ENCODE measurements at places on chromosomes 5 and 9.

DNA sequence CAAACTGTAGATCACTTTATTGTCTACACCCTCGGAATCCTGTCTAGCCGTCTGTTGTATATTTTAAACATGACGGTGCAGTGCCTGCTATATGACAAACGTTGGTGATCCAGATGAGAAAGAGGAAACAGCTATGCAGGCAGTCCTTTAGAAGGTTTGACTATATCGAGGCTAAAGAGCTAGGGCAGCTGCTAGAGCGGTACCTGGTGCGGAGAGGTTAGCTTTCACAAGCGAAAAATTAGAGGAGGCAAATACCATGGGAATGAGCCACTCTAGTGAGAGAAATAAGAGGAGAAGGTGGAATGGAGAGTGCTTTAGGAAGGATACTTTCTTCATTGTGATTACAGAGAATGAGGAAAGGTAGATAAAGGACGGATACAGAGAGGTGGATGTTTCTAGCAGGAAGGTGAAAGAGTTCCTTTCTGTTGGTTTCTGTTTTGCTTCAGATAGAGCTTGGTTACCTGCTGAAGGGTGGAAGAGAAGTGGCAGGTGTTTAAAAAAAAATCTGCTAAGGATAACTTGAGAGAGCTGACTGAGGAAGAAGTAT, 959 bp upstream of the FBXL17 start:
- peak; percentile 71 for DNase-seq

- DNase-seq = no peak
Observed at GRCh38 chr9:15977438-15977837, 424.6 kb downstream of the CCDC171 start.

DNA sequence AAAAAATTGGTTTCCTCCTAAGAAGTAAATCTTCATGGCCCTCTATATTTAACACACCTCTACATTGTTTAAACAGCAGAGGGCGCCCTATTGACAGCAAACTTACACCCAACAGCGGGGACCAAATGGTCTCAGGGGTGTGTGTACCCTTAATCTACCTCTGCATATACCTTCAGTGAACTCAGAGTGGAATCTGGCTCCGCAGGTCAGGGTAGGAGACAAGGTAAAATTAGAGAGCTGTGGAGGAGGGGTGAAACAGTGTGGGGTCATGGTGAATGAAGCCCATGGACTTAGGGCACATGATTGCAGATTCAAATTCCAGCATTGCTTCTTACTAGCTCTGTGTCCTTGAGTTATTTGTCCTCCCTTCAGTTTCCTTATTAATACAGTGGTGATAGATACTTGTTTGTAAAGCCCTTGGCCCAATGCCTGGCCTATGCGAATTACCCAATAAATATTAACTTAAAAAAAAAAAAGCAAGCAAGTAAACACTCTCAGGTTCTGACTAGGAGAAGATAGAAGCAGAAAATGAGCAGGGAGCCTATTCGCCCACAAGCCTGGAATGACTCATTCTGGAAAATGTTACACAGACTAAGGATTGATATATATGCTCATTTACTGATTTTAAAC, 122.9 kb downstream of the CAVIN4 start:
- peak; percentile 44 for DNase-seq

DNA sequence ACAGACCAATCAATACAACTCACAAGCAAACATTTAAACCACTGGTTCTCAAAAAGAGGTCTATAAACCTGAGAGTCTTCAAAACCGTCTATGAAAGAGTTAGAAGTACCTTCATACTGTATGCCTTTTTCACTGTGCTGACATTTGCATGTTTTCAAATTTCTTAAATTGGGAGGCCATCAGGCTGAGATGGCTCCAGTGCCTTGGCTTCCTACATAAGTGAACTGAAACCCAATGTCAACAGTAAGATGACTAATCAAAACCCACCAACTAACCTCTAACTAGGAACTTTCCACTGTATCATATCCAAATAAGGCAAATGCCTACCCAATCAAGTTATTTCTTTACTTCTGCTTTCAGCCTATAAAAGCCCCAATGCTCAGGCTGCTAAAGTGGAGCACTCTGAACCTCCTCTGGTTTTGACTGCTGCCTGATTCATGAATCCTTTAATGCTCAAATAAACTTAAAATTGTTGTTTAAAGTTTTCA, 35.1 kb downstream of the FAM13B start:
- no peak for DNase-seq

GRCh38 chr5:40402007-40402364, 277.7 kb upstream of the PTGER4 start:
- no peak for DNase-seq

- no peak for DNase-seq
Observed at GRCh38 chr5:59125011-59125961, 542.4 kb downstream of the RAB3C start.

DNA sequence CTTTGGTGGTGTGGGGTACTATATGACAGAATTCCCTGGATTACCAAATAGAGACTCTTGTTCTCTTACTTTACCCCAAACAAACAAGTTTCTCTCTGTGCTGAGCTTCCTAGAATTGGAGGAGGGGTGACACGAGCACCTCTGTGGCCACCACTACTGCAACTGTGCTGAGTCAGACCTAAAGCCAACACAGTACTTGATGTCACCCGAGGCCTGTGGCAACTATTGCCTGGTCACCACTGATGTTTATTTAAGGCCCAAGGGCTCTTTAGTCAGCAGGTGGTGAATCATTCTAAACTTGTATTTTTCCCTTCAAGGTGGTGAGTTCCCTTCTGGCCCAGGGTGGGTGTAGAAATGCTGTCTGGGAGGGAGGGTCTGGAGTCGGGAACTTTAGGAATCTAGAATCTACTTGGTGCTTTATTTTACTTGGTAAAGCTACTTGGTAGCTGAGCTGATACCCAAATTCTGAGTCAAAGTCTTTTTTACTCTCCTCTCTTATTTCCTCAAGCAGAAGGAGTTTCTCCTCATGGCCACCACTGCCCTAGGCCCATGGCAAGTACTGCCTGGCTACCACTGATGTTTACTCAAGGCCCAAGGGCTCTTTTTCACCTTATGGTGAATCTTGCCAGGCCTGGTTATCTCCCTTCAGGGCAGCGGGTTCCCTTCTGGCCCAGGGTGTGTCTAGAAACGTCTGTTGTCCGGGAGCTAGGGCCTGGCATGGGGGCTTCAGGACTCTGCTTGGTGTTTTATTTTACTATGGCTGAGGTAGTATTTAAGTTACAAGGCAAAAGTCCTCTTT, 9.8 kb downstream of the LURAP1L start:
- DNase-seq = peak; percentile 12

DNA sequence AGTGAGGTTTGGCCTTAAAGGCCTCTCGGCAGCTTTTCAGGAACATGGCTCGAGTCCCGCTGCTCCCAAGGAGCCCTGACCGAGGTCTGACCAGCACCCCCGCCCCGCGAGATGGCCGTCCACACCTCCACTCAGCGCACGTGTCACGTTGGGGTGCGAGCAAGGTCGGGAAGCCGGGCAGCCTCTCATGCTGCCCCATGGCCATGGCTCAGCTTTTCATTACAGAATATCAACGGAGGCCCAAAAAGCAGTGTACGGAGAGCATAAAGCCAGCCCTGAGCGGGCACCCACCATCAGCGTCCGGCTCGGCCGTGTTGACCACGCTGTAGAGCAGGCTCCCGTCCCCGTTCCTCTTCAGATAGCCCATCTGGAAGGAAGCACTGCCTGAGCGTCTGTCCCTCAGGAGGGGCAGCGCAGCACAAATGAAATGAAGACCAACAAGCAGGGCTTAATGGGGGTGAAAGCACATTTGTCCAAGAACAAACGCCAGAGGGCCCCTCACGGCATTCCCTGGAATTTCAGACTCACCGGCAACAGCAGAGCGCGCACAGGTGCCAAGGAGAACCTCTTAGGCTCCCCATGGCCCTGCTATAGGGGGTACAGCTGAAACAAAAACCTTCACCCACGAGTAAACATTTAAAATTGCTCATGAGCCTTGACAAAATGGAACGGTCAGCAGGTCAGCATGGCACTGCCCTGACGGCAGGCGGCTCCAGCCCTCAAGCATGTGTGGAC, 11.6 kb downstream of the BRD9 start:
- no peak for DNase-seq

- DNase-seq = peak; percentile 4
Observed at GRCh38 chr9:6106711-6107339, 91.4 kb upstream of the RANBP6 start.

GRCh38 chr5:9658706-9659105, 28.6 kb upstream of the TAS2R1 start:
- DNase-seq = no peak

GRCh38 chr5:81779125-81779915, 28.4 kb upstream of the SSBP2 start:
- DNase-seq = peak; percentile 86

DNA sequence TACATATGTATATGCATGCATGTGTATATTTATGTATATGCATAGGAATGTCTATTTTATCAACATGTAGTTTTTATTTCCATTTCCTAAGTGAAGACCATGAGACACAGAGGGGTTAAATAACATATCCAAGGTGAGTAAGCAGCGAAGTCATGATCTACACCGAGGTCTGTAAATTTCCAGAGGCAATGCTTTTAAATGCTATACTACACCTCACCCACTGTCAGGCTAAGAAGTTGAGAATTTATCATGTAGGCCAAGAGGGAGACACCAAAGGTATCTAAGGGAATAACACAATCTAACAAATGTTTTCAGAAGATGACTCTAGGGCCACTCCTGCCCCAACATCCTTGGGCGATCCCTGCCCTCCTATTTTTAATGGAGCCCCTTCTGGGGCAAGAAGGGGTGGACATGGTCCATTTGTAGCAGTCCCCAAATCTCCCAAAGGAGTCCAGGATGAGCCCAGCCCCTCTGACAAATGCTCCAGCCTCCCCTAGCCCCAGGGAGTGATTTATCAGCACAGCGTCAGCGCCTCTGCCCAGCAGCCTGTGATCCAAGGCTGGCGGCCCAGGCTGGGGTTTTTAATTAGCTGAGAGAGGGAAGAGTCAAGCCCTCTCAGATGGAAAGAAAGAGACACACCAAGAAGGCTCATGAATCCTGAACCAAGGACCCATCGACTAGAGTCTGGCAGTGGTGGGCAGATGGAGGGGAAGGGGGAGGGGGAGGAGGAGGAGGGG, 339.9 kb downstream of the ASTN2 start:
- DNase-seq = no peak

DNA sequence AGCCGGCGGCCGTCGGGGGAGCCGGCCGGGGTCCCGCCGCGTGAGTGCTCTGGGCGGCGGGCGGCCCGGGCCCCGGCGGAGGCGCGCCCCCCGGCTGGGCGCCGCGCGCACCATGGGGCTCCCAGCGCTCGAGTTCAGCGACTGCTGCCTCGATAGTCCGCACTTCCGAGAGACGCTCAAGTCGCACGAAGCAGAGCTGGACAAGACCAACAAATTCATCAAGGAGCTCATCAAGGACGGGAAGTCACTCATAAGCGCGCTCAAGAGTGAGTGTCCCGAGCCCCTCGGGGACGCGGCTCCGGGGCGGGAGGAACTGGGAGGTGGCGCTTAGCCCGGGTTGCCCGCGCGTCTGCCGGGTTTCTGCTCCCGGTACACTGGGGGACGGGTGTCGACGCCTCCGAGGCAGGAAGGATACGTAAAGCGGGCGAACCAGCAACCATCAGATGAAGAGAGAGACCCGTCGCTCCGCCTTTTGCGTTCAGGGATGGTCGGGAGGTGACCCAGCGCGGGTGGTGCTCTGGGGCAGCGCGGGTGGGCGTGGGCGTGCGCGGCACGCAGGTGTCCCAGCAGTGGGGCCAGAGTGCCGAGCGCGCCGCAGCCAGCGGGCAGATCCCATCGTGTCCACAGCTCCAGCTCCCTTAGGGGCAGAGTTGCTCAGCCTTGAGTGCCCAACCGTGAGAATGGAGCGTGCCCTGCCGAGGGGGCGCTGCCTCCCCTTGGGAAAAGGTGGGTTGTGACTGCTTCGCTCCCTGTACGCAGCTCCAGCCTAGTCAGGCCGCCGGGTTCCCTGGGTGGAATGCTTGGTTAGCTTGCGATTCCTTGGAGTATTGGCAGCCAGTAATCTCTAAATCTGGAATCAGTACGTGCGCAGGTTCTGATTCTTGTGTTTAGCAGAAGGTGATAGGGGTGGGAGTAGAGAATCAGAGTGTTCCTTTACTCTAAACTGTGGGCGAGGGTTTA, 753 bp downstream of the ARHGAP26 start:
- peak; percentile 35 for DNase-seq

- DNase-seq = no peak
Observed at GRCh38 chr9:908536-909205, 67.2 kb downstream of the DMRT1 start.

GRCh38 chr9:134722120-134722701, 80.6 kb downstream of the COL5A1 start:
- DNase-seq = no peak

GRCh38 chr9:32468740-32469139, 57.3 kb downstream of the RIGI start:
- peak; percentile 30 for DNase-seq

DNA sequence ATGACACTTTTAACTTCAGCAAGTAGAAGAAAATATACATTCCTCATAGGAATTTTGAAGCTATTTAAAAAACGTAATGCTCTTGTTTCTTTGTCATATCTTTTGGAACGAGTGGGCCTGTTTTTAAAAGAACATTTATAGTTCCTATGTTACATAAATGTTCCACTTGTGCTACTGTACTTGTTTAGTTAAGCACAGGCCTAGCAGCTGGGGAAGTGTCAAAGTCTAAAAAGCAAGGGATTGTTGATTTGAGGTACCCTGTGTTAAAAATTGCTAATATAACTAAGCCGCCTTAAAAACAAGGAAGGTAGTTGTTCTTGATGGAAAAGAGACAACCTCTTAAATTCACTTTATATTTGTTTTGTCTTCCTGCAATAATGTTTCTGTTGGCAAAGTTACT, 27.2 kb upstream of the ELL2 start:
- DNase-seq = no peak

DNA sequence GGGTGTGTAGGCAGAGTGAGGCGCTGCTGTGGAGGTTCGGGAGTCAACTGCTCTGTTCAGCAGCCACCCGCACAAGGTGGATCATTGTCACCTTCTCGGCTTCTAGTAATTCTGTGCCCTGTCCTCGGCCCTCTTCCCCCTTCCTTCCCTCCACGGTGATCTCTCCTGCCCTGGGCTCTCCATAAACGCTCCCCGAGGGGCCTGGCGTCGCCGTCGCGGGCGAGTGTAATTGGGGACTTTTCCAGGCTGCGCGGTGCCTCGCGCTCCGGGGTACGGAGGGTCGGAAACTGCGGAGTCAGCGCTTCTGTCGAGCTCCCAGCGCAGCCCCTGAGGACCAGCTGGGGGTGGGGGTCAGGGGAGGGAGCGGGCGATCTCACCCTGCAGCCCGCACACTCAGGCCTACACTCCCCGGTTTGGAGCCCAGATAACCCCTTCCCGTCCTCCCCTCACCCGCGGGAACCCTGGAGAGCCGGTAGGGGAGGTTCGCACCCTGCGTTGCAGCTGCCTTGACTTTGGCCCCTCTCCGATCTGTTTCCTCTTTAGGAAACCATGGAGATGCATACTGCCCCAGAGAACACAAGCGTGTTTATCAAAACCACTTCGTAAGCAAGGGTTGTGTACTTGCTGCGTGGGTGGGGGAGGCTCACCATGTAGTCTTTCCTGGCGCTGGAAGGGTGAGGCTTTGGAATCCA, 188.3 kb upstream of the ZNF618 start:
- no peak for DNase-seq

- no peak for DNase-seq
Observed at GRCh38 chr5:166772770-166773169, 1518.7 kb upstream of the WWC1 start.

GRCh38 chr5:123700624-123701287, 188.8 kb downstream of the CSNK1G3 start:
- no peak for DNase-seq

GRCh38 chr5:96008487-96008886, 46.8 kb upstream of the ELL2 start:
- no peak for DNase-seq
